T-cell (primary cell): ENCODE measurements at places on chromosomes 3 and 15.

DNA sequence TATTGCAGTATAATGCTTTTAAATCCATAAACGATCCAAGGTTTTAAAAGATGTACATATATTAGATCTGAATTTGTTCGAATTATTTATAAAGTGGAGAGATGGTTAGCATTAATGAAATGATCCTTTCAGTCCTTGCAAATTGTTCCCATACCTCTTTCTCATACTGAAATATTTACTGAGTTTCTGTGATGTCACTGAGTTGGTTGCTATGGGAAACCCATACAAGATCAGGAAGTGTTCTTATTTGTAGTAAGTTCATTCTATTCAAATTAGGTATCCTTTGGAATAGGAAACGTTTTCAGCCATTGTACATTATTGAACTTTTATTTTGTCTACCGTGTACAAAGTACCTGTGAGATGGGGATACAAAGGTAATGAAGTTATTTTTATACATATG, 73.2 kb upstream of the CHL1 start:
- no peak for DNase-seq

DNA sequence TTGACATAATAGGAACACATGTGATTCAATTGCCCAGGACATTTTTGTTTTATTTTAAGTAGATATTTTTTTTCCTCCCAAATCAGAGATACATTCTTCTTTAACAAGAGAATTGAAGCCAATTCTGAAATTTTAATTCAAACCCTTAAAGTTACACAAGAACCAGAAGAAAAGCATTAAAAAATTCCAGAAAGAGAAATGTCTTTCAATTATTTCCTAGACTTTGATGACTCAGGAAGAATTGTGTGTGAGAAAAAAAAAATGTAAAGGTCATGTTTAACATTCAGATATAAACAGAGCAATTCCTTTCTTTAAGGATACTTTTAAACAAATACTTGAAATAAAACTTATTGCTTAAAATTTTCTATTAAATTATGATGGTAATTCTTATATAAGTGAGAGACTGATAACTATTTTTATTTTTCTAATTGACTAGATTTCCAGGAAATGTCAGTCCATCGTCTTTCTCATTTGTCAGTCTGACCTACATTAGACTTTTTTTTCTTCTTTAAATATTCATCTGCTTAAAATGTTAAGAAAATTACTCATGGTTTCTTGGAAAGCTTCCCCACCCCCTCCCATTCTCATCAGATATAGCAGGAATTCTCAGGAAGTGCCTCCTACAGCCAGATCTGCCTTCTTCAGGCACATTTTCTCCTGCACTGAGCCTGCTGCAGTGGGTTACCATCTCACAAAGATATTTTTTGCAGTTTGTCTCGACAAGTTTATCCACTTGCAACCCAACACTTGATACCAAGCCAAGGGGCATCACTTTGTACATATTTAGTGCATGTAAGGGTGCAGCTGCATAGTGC, 261.8 kb upstream of the CBLB start:
- no peak for DNase-seq

DNA sequence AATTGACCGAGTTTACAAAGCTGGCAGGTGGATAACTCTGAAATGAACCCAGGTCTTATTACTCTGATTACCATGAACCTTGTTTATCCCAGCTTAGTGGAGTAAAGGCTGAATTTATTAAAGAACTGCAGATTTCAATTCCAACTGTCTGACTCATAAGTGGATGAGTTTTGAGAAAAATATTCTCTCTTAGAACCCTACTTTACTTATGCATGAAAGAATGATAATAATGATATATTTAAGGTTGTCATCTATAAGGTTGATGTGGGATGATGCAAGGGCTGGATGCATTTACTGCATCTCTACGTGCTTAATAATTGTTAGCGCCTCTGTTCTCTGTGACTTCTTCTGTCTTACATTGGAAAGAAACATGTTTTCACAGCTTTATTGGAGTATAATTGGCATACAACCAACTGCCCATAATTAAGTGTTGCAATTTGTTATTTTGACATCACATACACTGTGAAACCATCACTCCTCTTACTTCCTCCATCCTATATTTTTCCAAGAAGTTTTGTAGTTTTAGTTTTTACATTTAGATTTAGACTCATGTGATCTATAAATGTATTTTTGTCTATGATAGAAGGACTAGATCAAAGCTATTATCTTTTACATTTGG, 771.2 kb upstream of the ARRDC4 start:
- DNase-seq, result no peak

DNA sequence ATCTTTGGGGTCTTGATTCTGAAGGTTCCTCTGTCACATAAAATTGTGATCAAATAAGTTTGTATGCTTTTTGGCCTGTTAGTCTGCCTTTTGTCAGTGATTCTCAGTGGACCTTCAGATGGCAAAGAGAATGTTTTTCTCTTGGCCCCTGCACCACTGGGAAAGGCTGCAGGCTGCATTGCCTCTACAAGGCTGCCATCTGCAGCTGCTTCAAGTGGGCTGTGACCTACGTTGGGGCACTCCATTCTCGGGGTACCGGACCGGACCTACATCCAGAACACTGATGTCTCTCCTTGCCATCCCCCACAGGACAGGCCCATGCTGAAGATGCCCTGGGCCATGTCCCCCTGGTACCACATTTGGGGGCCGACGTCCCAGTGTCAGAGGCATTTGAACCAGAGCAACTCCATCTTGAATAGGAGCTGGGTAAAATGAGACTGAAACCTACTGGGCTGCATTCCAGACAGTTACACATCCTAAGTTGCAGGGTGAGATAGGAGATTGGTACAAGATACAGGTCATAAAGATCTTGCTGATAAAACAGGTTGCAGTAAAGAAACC, 37.5 kb upstream of the MFGE8 start:
- DNase-seq, result no peak

DNA sequence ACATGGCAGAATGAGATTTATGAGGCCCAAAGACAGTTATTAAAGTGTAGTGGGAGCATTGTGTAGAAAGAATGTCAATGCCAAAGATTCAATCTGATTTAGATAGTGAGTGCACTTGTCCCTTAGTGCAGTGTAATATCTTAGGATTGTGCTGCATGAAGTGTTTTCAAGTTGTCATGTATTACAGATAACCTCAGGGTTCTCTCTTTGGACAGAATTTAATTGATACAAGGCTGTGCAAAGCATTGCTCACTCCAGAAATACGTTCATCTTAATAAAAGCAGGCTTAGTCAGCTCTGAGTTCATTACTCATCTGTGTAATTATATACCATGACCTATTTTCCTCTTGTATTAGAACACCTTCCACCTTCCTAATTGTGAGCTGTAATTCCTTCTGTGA, 16.0 kb upstream of the GPR171 start:
- no peak for DNase-seq

- DNase-seq, result no peak
Observed at GRCh38 chr3:4421121-4421520, 45.9 kb downstream of the SUMF1 start.
